ENCODE measurements at places on chromosomes 3 and 15.

GRCh38 chr15:98397419-98397818 is 250.9 kb upstream of the IGF1R start:
- no peak for DNase-seq

DNA sequence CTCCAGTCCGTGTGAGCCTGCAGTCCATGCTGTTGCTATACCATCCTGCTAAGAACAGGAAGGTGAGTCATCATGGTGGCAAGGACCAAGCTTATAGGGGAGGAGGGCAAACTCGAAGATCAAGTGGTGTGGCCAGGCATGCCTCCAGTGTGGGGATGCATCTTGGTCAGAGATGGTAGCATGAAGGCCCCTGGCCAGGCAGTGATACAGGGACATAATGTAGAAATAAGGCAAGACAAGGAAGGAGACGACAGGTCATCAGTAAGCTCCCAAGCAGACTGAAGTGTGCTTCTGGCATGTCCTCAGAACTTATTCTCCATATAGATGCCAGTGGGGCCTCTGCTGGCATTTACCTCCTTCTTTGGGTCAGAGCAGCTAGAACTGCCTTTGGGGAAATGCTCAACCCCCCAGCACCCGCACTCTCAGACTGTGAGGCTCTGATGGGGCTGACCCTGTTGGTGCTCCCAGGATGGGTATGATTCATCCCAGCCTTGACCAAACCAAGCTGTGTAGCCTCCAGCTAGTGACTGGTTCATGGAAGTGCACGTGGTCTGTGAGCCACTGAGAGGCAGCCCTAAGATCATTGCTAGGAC is 52.5 kb upstream of the ATP2B2 start:
- DNase-seq = no peak

- DNase-seq = no peak
These were observed 283.3 kb upstream of the TPRG1 start for GRCh38 chr3:188888321-188889053.

- DNase-seq = no peak
These were observed 160.1 kb upstream of the PDZRN3 start for GRCh38 chr3:73784686-73785392.

DNA sequence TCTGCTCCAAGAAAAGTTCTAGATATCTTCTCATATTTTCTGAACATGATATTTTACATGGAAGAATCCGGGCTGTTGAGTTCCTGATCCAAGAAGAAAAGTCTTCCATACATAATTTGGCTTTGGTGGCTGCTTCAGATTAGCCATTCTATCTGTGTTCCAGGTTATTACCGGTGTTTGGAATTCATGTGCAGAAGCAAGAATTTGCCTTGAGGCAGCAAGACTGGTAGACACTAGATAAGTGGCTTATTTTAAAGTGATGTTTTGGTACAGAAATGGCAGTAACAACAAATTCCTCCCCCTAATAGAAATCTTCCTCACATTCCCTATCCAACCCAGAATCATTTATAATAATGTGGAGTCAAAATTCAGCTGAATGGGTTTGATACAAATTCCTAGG is 29.2 kb downstream of the MITF start:
- DNase-seq = no peak

- no peak for DNase-seq
These were observed at the start of gene CCR8 for GRCh38 chr3:39329493-39329892. Gene CCR8 (plus strand): TSS chr3:39329709. CDS start chr3:39332332, 2,623 bp downstream.

- DNase-seq = no peak
These were observed 51.3 kb downstream of the TPRG1 start for GRCh38 chr3:189222927-189223636.

GRCh38 chr3:142896201-142896755 is 7.4 kb upstream of the PCOLCE2 start:
- no peak for DNase-seq

GRCh38 chr15:37783290-37783689 is 151.2 kb upstream of the TMCO5A start:
- DNase-seq = no peak

- no peak for DNase-seq
These were observed 1033.8 kb downstream of the DIPK2A start for GRCh38 chr3:145005427-145005826.

- DNase-seq = no peak
These were observed 1.5 kb downstream of the C2CD4A start for GRCh38 chr15:62068071-62068809.

DNA sequence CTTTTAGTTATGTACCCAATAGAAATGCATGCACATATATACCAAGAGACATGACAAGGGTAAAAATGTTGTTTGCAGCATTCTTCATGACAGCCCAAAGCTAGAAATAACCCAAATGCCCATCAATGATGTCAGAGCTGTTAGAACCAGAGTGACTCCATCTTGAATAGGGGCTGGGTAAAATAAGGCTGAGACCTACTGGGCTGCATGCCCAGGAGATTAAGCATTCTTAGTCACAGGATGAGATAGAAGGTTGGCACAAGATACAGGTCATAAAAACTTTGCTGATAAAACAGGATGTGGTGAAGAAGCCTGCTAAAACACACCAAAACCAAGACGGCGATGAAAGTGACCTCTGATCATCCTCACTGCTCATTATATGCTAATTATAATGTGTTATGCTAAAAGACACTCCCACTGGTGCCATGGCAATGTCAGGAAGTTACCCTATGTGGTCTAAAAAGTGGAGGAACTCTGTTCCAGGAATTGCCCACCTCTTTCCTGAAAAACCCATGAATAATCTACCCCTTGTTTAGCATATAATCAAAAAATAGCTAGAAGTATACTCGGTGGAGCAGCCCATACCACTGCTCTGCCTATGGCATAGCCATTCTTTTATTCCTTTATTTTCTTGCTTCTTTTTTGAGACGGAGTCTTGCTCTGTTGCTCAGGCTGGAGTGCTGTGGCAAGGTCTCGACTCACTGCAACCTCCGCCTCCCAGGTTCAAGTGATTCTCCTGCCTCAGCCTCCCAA is 32.9 kb downstream of the ZBTB11 start:
- DNase-seq = no peak

DNA sequence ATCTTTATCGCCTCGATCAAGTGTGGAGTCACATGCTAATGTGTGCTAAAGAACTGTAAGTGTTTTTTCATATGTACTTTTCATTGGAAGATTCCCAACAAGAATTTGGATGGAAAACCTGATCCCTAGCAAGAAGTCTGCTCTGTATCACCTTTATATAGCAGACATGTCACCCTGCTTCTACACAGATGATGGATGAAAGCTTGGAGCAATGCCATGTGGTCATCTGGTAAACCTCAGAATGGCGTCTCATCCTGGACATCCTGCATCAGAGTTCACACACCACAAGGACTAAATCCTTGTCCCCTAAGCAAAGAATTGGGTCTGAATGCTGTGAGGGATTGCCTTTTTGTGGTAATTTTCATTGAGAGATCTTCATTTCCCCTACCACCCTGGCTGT is 42.1 kb upstream of the CTDSPL start:
- no peak for DNase-seq

DNA sequence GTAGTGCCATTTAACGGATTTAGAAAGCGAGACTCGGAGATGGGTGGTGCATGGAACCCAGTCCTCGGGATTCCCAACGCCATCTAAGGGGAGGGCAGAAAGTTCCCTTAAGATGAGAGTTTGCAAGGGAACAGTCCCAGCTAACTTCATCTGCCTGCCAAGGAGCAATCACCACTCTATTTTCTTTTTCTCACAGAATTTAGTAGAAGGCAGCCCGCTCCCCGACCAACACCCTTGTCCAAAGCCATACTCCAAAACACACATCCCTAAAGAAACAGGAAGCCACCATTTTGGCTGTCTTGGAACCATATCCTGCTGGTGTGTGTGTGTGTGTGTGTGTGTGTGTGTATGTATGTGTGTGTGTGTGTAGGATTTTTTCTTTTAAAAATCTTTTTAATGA is 7.1 kb upstream of the FGD5 start:
- no peak for DNase-seq

GRCh38 chr3:98770261-98771039 is 7.3 kb downstream of the ST3GAL6 start:
- no peak for DNase-seq

GRCh38 chr15:46595016-46595415 is 960.2 kb downstream of the SQOR start:
- DNase-seq = no peak

DNA sequence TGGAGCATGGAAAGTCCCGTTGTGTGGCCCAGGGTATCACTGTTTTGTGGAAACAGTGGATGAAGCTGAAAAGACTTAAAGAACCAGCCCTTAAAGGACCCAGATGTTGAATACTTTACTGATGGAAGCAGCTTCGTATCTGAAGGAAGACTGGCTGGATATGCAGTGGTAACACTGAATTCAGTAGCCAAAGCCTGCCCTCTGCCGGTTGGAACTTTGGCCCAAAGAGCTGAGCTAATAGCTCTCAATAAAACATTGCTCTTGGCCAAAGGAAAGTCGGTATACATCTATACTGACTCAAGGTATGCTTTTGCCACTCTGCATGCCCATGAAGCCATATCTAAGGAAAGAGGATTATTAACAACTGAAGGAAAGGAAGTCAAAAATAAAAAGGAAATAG is 885.4 kb downstream of the PDCD6IP start:
- no peak for DNase-seq

DNA sequence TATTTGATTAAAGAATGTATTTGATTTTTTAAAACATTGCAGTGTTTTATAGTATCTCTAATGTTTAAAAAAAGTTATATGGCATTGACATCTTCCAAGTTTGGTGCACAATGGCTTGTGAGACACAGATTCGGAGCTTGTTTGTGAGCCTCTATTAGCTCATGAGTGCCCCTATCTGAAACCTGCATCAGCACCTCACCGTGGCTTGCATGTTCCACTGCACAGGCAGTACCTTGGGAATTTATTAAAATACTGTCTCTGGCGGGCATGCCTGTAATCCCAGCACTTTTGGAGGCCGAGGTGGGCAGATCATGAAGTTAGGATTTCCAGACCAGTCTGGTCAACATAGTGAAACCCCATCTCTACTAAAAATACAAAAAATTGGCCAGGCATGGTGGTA is 6.8 kb upstream of the RTP2 start:
- no peak for DNase-seq

DNA sequence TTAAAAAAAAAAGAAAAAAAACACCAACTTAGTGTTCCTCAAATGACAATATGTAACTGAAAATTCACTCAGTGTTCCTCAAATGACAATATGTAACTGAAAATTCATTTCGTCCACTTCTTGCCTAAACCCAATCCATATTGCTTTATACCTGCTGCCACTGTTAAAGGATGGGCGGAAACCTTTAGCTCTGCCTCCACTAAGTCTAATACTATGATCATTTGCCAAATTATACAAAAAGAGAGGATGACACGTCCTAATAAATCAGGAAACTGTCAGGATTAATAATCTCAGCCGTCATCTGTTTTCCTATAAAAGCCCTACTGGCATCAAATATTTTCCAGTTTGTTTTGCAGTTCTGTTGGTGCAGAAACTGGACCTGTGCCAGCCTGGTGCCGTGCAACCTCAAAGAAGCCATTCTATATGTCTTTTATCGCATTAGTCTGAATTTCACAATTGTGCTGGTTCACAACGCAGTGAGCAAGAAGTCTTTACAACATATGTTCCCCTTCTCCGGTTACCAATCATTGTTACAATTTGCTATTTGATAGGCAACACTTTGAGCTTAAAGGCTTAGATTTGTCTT is 160.4 kb upstream of the KCNH8 start:
- no peak for DNase-seq

DNA sequence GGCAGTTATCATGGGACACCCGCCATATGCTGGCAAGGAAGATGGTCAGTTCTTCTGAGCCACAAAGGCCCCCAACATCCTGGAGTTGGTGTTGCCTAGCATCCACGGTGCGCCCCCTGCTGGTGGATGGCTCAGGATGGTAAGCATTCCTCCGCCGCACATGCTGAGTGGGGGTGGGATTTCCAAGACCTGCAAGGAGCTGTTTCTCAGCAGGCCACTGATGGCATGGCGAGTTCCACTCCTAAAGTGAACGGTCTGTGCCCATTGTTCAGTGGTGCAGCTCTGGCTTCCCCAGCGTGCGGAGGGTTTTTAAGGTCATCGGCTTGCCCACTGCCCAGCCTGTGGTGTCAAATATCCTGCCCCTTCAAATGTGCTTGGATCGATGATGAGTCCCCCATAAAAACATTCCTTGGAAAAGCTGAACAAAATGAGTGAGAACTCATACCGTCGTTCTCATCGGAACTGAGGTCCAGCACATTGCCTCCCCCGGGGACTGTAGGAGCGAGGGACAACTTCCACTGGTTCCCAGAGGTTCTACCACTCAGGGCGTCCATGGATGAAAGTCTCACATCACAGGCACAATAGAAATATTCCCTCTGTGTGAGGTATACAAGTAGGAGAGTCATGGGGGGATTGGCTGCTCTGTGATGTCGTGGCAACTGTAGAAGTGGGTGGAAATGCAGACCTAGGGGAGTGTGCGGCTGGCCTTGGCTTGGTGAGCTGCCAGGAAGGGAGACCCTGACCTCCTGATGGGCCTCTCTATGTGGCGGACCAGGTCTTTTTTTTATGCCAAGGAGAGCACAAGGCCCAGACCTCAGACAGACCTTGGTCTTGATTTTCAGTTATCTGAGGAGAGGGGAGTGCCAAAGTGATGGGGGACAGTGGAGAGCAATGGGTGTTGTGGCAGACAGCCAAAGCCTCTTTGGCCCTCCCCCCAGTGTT is 102.0 kb downstream of the SNRPN start:
- no peak for DNase-seq

DNA sequence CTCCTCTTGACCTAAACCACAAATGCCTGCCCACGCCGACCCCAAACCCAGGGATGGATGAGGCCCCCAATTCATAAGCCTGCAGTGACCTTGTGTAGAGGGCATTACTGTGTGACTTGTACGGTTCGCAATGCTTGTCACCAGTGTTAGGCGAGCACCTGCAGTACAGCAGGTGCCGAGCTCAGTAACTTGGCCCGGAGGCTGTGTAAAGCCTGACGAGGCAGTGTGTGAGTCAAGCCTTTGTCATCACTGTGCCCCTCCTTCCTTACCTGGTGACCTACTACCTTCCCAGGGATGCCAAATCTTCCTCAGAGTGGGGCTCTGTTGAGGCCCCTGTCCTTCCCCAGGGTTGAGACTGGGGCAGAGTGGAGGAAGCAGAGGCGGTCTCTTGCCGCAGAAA is 37.2 kb upstream of the TMEM115 start:
- DNase-seq = no peak

GRCh38 chr15:99452010-99452409 is 113.8 kb upstream of the MEF2A start:
- no peak for DNase-seq

DNA sequence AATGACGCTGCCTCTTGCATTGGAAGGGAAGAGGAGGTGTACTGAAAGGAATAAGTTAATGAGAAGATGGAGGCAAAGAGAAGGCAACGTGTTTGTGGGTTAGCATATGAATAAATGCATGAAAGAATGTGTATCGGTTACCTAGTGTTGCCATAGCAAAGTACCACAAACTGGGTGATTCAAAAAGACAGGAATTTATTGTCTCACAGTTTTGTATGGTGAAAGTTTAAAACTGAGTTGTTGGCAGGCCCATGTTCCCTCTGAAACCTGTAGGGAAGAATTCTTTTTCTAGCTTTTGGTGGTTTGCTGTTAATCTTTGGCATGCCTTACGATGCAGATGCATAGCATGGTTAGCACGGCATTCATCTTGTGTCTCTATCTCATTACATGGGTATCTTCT is 729.9 kb downstream of the MECOM start:
- DNase-seq = no peak

- DNase-seq = no peak
These were observed 21.1 kb upstream of the SKOR1 start for GRCh38 chr15:67803996-67804843.
